ENCODE measurements at places on chromosomes 11 and 22.

GRCh38 chr11:68189082-68189481 is 24.0 kb downstream of the KMT5B start:
- ATAC-seq: no peak

- ATAC-seq: no peak
Observed at GRCh38 chr22:29055192-29055830, 6.3 kb downstream of the C22orf31 start.

DNA sequence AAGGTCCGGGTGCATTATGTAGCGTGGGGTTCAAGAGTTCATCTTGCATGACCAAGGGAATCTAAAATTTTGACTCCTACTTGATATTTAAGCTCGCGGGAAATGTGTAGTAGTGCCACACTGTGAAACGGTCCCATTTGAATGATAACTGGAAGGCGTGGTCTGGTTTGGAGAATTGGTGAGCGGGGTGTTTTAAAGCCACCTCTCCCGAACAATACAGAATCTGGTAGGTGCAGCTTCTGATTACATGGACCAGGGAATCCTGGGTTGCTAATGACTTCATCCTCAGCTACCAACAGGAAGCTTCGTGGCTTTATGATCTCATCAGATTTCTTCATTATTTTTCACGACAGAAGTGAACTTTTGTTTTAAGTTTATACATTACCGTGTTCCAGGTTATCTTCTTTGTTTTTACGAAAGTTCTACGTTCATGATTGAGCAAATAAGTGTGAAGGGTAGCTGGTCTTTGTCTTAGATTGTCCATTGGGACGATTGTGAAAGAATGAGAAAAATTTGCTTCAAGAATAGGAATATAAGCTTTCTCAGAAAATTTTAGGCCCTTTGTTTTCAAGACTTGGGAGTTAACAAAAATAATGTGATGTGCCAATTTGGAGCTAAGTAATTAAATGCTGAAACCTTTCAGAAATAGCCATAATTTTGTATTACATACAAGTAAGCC is 1.7 kb downstream of the QSER1 start:
- ATAC-seq: no peak

DNA sequence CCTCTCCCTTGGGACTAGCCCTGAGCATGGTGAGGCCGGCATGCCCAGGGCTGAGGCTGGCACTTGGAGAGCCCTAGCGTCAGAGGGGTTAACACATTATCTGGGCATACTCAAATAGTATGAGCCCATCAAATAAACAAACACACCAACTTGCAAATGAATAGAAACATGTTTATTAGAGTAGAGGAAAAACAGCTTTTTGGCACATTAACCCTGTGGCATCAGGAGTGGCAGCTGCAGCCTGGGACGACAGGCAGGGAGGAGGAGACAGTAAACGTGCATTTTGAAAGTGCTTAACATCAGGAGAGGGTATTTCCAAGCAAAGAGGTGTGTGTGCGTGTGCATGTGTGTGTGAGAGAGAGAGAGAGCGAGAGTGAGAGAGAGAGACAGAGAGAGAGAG is 684.9 kb downstream of the NTM start:
- no peak for ATAC-seq

- no peak for ATAC-seq
Observed at GRCh38 chr11:71568704-71569349, 3.5 kb downstream of the KRTAP5-10 start.

DNA sequence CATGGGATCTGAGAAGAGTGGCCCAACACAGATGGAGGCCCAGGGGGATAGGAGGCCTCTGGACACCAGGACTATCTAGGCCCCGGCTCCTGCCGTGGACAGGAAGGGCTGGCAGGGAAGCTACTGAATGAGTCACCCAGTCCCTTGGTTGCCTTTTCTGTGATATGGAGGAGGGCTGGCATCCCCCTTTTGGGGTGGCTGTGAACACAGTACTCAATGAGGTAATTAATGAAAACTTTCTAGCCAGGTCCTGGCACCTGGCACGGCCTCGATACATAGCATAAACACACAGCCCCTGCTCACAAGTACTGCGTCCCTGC is 163.2 kb downstream of the CHST1 start:
- ATAC-seq: no peak

DNA sequence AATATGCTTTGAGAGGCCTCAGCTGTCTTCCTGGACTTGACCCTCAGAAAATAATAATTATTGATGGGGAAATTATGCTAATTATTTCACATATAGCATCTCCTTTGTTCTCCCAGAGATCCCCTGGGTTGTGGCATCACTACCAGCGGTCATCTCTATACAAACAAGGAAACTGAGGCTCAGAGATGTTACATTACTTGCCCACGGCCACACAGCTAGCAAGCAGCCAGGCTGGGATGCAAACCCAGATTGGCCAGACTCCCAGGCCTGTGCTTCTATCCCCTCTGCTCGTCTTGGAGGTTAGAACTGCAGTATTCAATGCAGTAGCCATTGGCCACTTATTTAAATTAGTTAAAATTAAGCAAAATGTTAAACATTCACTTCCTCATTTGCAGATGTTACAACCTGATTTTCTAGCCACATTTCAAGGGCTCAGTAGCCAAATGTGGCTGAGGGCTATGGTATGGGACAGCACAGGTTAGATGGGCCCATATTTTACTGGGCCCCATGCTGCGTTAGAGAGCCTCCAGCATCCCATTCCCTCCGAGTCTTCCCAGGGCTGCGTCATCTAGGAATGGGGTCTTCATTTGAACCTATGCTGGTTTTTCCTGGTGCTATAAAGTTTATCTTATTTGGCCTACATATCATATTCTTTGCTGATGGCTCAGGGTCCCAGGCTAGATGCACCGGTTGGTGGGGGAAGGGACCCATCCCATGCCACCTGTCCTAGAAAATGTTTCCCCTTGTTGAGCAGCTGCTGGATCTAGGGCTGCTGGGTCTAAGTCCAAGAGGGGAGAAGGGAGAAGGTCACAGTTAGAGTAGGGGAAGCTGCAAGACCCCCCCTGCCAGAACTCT is 2.2 kb downstream of the SLC35C1 start:
- no peak for ATAC-seq

- ATAC-seq: no peak
Observed at GRCh38 chr11:94537031-94537600, 6.6 kb upstream of the FUT4 start.

DNA sequence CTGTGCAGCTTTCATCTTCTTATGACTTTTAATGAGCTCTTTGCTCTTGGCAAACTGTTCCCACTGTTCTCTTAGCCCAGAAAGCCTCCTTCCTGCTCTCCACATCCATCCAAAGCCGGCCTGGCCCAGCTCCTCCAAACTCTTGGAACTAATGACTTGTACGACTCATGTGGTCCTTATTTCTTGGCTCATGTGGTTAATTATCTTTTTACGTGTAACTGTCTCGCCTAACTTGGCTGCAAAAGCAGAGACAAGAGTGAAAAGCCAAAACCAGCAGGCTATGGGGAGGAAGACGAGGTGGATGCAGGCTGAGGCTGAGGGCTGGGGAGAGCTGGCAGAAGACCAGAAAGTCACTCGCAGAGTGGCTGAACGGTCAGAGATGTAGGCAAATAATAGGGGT is 5.5 kb downstream of the CSNK2A3 start:
- ATAC-seq: no peak

- ATAC-seq: no peak
Observed at GRCh38 chr11:27287205-27287604, 75.8 kb downstream of the CCDC34 start.

- ATAC-seq: no peak
Observed at GRCh38 chr11:70578831-70579230, 180.5 kb downstream of the CTTN start.

DNA sequence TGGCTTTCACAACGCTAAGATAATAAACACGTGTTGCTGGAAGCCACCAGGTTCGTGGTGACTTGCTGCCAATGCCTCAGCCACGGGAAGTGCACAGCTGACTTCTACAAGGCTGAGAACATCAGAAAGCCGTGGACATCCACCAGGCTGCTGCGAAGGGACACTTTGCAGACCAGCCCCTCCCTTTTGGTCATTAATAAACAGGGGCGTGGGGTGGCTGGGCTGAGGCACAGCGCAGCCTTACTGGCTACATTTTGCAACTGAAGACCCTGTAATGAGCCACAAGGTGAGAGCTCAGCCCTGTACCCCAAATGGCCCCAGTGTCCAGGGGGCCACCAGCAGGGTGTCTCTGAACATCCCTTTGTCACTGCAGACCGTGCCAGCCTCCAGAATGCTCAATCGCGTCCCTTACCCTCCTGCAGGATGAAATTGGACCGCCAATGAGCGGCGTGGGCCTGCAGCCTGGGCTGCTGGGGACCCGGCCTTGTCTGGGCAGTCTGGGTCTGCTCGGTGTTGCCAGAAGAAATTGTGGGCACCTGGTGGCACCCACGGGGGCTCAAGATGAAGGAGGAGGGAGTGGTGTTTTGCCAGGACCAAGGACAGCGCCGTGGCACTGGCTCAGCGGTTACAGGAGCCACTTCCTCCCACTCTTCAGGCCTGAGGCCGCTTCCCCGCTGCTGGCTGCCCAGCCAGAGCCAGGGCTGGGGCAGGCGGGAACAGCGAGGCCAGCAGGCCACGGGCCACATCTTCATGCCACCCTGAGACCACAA is 181.9 kb downstream of the CTTN start:
- no peak for ATAC-seq

- no peak for ATAC-seq
Observed at GRCh38 chr11:44886790-44887140, 63.9 kb downstream of the TP53I11 start.

DNA sequence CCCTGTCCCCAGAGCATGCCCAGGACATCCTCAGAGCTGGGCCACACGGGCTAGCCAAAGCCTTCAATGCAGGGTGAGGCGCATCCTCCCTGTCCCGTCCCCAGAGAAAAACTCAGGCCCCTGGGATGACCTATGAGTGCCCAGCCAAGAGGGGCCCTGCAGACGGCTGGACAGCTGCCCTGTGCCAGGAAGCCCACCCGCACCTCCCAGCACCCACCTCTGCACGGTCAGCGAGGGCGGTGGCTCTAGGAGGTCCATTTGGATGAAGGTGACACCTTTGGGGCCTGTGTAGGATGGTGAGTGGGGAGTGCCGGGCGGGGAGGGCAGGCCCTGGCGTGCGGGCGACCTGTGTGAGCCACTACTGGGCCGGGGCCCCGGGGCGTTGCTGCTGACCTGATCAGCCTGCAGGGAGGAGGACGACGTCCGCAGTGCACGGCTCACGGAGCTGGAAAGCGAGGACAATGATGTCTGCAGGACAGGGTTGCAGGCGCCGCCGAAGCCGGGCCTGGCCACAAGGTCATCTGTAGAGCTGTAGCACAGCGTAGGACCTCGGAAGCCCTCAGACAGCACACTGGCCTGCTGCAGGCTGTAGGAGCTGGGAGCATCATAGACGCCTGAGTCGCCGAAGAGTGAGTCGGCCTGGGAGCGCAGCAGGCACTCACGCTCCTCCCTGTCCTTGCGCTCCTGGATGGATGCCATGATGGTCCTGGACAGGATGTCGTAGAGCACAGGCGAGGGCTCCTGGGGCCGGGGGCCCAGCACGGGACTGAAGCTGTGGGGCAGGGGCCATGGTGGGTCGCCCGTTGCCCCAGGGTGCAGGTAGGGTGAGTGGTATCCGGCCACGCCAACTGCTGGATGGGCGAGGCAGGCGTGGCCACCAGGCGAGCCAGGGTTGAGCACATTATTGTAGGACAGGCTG is 180.5 kb downstream of the IGLL1 start:
- no peak for ATAC-seq

DNA sequence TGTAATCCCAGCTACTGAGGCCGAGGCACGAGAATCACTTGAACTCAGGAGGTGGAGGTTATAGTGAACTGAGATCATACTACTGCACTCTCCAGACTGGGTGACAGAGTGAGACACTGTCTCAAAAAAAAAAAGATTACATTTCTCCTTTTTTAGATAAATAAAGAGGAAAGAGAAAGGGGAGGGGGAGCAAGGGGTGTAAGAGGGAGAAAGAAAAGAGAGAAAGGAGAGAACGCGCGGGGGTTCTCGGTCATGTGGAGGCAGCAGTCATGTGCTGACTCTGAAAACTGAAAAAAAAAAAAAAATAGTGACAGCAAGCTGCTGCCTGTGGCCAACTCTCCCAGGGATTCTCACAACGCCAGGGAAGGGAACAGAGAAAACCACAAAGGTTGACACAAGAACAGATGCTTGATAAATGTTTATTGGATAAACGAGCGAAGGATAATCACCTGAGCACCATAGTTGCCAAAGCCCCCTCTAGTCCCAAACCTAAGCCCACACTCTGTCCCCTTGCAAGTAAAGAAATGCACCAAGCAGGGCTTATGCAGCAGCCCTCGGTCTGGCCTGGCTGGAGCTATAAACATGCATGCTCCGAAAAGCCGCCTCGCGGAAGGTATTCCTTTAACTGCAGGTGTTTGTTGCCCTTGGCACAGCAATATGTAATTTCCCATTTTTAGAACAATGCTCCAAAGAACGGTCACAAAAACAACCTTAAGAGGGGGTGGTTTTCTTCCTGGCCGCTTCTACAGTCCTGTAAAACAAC is 14.5 kb downstream of the SCGB1A1 start:
- ATAC-seq: no peak

GRCh38 chr11:11491014-11491413 is 130.8 kb downstream of the GALNT18 start:
- ATAC-seq: no peak

GRCh38 chr22:42380769-42381551 is 51.2 kb downstream of the NFAM1 start:
- ATAC-seq: no peak

GRCh38 chr11:31531293-31531692 is 21.7 kb downstream of the ELP4 start:
- no peak for ATAC-seq

- ATAC-seq: no peak
Observed at GRCh38 chr11:115724666-115725065, 220.5 kb upstream of the CADM1 start.

DNA sequence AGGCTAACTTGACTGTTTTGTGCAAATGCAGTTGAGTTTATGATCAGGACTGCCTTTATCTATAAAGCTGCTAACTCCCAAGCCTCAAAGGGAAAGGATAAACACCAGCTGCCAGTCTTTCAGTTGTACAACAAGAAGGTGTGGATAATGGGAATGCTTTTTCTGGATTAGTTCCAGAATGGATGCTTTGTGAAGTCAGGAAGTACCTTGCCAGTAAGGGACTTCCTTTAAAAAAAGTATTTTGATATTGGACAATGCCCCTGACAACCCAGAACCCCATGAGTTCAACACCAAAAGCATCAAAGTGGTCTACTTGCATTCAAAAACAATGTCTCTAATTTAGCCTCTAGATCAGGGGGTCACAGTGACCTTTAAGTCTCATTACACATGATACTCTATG is 32.0 kb downstream of the OR5A2 start:
- ATAC-seq: no peak

DNA sequence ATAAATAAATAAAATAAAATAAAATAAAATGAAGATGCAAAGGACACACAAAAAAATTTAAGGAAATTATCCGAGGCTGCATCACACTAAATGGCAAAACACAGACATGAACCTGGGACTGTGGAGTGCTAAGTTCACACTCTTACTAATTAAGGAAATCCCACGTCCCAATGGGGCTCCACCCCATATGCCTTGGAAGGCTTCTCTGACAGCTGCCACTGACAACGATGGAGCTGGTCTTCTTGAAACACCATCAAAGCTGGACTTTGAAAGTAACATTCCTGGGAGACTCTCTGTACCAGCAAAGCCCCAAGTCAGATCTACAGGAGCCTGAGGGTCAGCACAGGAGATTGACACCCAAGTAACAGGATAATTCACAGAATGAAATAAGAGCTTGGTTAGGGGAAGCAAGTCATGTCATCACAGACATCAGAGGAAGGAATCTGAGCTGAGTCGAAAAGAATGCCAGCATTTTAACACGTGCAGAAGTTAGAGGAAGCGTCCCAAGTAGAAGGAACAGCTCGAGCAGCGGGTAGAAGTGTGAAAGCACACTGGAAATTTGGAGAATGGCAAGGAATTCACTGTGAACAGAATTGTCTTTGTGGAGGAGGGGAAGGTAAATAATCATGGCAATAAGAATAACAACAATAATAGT is 13.8 kb downstream of the TPST2 start:
- no peak for ATAC-seq

Data from stimulated activated memory B cell treated with anti-CD40 and anti-IgM and Interleukin-4, amounts not matched to agents 10 μg/mL and 1 μg/mL and 100 μg/mL, for 72 hours (primary cell).